HCEC 1CT (cell line): ENCODE measurements at places on chromosomes 6 and 20.

- DNase-seq: peak; percentile 22
Measured at GRCh38 chr6:126170978-126171382, 168.9 kb upstream of the CENPW start.

GRCh38 chr20:9392892-9393857, 121.2 kb upstream of the LAMP5 start:
- DNase-seq: peak; percentile 69

- no peak for DNase-seq
Measured at GRCh38 chr20:37567671-37568588, 40.3 kb upstream of the BLCAP start.

DNA sequence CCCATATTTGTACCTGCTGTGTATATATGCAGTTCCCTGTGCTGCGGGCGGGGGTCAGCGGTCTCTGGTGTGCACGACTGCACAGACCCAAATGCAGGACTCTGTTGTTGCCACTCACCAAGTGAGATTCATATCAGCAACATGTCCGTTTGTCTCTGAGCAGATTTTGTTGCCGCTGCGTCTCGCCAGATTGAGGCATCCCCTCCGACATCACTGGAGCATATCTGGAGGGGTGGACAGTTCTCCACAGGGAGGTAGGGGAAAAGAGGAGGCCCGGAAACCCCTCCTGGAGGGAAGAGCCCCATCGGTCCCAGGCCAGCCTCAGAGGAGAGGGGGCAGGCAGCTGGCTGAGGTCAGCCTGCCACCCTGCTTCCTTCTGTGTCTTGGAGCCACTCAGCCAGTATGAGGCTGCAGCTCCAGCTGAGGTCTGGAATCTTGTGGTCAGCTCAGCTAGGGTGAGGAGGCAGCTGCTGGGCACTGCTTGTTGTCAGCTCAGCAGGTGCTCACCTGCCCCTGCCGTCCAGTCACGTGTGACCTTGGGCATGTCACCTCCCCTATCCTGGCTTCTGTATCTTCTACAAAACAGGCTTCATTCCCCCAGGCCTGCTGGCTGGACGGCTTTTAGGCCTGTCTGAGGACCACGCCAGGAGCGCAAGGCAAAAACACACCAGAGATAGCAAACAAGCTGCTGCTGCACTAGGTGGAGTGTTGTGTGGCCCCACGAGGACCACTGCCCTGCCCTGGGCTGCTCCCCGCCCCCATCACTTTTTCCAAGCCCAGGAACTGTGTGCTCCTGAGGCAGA, 47.1 kb downstream of the HNF4A start:
- DNase-seq: no peak

GRCh38 chr20:44357020-44357419, 1.5 kb downstream of the HNF4A start:
- DNase-seq: no peak

GRCh38 chr6:20162515-20162914, 49.8 kb downstream of the MBOAT1 start:
- no peak for DNase-seq

DNA sequence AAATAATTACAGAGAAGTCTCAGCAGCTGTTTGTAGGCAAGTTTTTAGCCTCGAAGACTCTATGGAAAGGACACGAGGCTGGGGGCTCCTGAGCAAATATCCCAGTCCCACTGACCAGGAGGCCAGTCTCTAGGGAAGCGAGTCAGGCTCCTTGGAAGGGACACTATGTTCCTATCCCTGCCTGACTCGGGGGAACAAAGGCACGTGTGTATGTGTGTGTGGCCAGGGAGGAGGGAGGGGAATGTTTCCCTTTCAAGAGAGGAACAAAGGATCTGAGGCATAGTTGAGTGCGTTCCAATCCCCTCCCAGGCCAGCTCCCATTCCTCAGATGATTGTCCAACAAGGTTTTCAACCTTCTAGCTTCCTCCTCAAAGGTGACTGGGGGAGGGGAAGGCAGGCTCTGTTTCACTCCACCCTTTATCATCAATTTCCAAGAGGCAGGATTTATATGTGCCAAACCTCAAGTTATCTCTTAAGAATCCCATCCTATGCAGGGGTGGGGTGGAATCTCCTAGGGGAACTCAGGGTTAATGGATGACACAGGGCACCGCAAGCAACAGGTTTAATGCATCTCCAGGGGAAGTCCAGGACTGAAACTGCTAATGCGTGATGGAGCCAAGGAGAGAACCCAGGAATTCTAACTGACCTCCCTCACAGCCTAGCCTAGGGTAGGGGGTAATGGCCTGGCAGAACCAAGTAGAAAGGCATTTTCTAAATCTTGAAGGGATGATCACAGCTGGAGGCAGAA, 9.9 kb downstream of the BCL2L1 start:
- peak; percentile 83 for DNase-seq

GRCh38 chr6:135227349-135227748, 46.2 kb downstream of the MYB start:
- no peak for DNase-seq

GRCh38 chr6:94478133-94479005, 1059.0 kb upstream of the EPHA7 start:
- DNase-seq: no peak
